ENCODE measurements at places on chromosomes 12 and 14.
A peak's percentile ranks its signal among the peaks of the same experiment; 100 is the strongest.

DNA sequence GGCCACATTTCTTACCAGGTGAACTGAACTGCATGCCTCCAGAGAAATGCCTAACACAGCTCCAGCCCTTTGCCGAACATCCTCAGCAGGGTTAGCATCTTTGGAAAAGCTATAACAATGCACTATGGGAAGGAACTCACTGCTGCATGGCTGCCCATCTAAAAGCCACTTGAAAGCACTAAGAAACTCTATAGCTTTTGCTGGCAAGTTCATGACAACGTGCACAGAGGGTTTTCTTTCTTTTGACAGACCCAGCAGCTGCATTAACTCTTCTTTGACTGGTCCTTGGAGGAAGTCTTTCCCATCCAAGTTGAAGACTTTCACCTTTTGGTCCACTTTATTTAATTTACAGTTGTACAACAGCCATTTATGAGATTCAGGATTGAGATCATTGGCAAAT, 5.3 kb downstream of the TRMT5 start:
- no peak for DNase-seq

DNA sequence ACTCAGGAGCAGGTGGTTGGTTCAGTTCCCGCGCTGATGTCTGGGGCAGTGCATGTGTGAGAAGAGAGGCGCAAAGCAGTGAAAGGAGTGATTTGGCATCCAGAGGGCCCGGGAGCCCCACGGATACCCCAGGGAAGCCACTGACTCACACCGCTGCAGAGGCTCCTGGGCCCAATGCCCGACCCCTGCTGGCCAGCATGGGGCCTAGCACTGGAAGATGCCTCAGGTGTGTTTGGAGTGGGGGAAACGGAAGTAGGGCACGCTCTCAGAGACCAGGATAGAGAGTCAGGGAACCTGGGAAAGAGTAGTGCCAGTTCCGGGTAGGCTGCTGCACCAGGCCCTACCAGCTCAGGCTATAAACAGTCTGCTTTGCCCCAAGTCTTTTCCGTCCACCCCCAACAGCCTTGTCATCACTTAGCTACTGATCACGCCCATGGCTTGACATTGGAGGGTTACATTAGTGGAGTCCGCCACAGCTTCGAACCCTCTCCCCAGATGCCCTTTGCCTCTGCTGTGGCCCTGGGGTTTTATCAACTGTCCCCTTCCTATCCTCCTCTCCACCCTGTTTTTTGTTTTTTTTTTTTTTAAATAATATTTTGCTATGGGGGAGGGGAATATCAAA, 9.5 kb upstream of the CSAD start:
- DNase-seq, result peak; percentile 20

DNA sequence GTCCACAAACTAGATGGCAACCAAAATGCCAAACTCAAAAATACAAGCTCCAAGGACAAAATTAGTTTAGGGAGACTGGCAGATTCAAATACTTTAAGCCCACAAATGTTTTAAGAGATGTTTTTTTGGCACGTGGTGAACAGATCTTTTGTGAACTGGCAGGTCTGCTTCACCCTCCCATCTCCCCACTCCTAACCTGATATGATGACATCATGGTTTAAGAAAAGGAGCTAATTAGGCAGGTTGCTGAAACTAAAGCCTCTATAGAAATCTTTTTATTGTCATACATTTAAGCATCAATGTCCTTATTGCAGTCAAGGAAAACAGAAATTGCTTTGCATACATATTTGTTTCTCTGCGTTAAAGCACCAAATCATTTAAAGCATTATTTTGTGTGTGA, 5.8 kb downstream of the LRIG3 start:
- DNase-seq, result peak; percentile 18

DNA sequence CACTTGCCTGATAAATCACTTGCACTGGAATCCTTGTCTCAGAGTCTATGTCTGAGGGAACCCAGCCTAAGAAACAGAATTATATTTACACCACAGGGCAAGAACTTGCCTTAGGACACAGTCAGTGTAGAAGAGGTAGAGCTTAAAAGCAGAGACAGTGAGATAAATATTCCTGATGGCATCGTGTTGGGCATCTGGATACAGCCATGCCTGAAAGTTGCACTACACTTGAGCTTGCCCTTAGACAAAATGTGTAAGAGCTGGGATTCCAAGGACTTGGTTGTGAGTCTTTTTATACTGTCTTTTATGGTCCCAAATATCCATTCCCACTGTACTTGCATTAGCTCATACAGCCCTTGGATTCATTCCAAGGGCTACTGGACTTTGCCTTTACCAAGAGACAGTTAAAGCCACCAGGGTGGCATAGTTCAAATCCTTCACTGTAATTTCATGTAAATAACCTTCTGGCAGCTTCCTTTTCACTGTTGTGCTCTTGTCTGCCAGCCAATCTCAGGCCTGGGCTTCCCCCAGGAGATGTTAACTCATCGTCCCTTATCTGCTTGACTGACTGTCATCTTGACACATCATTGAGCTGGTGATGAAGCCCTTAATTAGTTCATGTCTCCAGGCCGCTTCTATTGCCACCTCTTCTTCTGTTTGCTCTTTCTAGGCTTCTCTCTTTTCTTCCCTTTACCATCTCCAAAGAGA, 577.9 kb upstream of the TBX3 start:
- DNase-seq, result no peak

- no peak for DNase-seq
Observed at GRCh38 chr12:90712671-90713070, 242.3 kb downstream of the CCER1 start.

GRCh38 chr14:95575840-95576473, 41.1 kb downstream of the GLRX5 start:
- no peak for DNase-seq

GRCh38 chr14:76937181-76938091, 91.1 kb downstream of the IRF2BPL start:
- peak; percentile 57 for DNase-seq

DNA sequence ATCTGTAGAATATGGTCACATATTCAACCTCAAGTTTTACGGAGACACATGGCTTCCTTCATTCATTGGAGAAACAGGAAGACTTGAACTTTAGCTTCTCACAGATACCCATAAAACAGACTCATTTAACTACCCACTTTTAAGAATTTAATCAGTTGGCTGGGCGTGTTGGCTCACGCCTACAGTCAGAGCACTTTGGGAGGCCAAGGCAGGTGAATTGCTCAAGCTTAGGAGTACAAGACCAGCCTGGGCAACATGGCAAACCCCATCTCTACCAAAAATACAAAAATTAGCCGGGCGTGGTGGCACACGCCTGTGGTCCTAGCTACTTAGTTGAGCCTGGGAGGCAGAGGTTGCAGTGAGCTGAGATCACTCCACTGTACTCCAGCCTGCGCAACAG, 64.7 kb upstream of the STAC3 start:
- no peak for DNase-seq

DNA sequence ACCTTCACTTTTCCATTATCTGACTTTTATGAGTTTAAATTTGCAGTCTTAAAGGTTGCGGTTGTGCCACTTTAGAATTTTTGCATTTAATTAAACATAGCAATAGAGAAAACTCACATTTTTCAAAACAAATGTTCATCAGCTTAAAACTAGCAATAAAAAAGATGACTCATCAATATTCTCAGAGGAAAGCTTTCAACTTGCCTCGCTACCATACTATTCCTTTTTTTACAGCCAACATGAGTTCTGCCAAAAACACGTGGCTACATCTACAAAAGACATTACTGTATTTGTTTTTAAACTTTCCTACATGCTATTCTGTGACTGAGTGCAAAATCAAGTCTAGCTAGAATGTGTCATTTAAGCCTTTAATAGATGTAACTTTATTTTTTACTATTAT, 497.1 kb downstream of the RPS29 start:
- no peak for DNase-seq

DNA sequence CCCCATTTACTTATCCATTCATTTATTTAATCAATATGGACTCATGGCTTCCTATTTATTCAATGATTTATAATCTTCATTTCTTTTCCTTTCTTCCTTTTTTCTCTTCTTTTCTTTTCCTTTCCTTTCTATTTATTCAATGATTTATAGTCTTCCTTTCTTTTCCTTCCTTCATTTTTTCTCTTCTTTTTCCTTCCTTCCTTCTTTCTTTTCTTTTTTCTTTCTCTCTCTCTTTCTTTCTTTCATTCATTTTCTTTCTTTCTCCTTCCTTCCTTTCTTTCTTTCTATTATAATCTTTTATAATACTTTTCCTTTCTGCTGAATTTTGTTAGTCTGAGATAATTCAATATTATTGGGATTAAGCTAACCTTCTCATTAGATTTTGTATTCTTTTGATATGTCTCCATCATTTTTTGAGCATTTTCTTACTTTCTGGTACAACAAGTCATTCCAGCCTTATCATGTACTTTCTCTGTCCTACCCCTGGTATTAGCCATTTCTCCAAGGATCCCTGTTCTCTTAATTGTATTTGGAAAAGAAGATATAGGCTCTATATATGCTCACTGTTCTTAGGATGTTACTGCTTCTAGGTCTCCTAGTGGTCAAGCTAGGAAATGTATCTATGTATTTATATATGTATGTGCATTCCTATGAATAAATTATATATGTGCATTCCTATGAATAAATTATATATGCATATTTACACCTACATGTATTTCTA, 12.1 kb downstream of the LACRT start:
- DNase-seq, result no peak

DNA sequence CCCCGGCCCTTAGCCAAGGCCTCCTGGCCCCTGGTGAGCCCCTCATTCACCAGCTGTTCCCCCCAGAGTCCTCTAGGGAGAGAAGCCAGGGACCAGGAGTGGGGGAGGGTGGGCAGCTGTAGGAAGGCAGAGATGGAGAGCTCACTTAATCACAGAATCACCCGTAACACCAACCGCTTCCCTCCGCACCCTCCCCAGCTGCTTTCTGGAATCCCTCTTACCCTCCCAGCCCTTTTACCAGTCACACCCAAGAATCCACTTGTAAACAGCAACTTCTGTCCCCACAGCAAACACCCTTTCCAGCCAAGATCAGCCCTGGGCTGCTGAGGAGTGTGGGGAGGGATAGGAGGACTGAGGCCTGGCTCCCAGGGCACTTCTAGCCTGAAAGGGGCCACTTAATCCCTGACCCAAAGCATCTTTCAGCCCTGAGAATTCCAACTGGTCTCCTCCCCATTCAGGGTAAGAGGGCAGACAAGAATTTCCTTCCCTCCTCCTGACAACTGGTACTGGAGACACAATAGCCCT, 18.8 kb downstream of the NCKAP5L start:
- DNase-seq, result no peak

GRCh38 chr12:81991868-81992267, 232.7 kb upstream of the PPFIA2 start:
- no peak for DNase-seq

- no peak for DNase-seq
Observed at GRCh38 chr12:23099604-23100003, 474.6 kb downstream of the ETNK1 start.

- DNase-seq, result no peak
Observed at GRCh38 chr12:24111616-24112015, 162.1 kb upstream of the SOX5 start.

DNA sequence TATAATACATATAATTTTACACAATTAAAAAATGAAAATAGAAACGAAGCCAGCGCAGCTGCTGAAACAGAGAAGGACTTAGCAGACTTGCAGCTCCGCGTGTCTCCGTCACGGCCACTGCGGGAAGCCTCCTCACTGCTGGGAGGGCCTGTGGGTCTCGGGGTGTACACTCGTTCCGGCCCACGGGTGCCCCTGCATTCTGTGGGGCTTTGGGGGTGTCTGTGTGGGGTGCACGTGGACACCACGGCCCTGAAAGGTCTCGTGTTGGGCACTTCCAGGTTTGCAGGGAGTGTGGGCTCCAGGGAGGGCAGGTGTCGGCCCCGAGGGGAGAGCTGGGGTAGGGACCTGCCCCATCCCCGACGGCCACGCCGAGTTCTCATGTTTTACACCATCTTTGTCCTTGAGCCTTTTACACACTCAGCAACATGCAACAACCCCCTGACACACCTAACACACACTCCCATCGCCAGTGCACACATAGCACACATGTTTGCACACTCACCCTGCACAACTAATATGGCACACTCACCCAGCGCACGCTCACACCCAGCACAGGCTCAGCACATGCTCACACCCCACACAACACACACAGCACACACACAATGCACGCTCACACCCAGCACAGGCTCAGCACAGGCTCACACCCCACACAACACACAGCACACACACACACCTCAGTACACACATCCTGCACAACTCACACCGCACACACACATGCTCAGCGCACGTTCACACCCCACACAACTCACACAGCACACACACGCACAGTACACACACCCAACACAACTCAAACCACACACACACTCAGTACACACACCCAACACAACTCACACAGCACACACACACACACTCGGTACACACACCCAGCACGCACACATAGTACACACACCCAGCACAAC, 36.6 kb downstream of the NOC4L start:
- no peak for DNase-seq

GRCh38 chr12:112418273-112418607, 507 bp upstream of the PTPN11 start:
- no peak for DNase-seq

DNA sequence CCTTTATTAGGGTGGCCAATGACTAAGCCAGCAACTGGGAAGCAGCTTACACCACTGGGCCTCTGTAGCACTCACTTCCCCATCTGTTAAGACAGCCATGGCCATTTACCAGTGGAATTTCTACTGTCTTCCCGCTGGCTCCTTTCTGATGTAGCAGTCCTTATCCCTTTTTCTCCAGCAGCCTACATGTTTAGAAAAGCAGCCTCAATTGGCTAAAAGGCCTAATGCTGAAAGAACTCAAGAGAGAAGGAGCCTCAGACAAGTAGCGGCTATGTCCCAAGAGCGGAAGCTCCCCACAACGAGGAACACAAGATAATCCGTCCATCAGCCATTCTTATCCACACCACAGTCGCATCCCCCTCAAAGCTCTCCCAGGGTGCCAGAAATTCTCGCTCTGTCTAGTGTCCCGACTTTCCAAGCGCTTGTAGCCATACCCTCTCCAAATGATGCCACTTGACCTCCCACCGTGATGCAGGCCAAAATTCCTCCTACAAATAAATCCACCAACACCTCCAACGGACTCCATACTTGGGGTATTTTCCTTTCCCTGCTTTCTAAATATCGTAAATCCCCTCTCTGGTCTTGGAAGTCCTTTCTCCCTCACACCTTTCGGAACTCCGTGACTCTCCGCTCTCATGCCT, 624 bp downstream of the M6PR start:
- no peak for DNase-seq

All from NCI-H1436 (cell line).